LHCN-M2 (cell line): ENCODE measurements at places on chromosomes 12 and 14. TPM values are rescaled to one million over a fixed set of nuclear protein-coding genes. Genes with fewer than 3 reads are reported as not detected.

FGD6 gene
- total RNA-seq: 0.51 and 0.92 TPM in 2 replicates

DNA sequence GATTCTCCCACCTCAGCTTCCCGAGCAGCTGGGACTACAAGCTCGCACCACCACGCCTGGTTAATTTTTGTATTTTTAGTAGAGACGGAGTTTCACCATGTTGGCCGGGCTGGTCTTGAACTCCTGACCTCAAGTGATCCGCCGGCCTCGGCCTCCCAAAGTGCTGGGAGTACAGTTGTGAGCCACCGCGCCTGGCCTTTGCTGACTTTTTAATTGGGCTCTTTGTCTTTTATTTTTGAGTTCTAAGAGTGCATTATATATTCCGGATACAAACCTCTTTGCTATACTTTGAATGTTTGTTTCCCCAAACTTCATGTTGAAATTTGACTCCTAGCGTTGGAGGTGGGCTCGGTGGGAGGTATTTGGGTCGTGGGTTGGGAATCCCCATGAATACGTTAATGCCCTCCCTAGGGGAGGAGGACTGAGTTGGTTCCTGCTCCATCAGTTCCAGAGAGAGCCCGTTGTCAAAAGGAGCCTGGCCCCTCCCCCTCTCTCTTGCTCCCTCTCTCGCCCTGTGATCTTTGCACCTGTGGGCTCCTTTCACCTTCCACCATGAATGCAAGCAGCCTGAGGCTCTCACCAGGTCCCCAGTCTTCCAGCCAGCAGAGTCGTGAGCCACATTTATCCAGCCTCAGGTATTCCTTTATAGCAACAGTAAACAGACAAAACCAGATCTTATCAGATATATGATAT lies 103.2 kb upstream of the EVL start:
- DNase-seq: no peak

GRCh38 chr12:45930369-45930768 lies 60.0 kb downstream of the SCAF11 start:
- no peak for DNase-seq

CCDC184 gene
- total RNA-seq: 0.26 and 0.57 TPM in 2 replicates

LUM gene
- total RNA-seq: 14.9 and 19.1 TPM in 2 replicates
